ENCODE measurements at places on chromosomes 12 and 14.

DNA sequence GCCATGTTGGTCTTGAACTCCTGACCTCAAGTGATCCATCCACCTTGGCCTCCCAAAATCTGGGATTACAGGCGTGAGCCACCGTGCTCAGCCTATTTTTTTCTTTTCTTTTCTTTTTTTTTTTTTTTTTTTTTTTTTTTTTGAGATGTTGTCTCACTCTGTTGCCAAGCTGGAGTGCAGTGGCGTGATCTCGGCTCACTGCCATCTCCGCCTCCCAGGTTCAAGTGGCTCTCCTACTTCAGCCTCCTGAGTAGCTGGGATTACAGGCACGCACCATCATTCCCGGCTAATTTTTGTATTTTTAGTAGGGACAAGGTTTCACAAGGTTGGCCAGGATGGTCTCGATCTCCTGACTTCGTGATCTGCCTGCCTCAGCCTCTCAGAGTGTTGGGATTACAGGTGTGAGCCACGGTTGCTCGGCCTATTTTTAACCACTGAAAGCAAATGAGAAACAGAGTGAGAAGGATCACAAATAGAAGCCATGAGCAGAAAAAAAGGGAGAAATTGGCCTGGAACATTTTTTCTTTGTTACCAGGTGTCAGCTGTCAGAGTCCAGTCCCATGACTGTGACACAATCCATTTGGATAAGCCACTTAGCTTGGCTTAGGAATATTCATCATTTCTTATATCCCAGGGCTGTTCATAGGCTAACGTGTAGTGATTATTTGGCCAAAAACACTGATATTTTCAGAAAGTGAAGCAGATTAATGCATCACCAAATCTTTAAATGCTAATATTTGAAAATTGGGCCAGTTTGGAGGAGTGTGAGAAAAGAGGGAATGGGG is 7.9 kb upstream of the NFKBIA start:
- DNase-seq: no peak

- no peak for DNase-seq
Observed at GRCh38 chr12:48572326-48572725, 2.5 kb upstream of the LALBA start.

DNA sequence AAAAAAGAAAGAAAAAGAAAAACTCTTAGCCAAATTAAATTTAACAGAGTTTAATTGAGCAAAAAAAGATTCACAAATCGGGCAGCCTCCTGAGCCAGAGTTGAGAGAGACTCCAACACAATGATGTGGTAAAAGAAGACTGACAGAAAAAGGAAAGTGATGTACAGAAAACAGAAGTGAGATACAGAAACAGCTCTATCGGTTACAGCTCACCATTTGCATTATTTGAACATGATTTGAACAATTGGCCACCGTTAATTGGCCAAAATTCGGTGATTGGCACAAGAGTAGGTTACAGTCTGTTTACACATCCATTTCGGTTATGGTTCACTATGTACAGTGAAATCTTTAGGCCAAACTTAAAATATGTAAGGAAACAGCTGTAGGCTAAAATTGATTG is 117.7 kb downstream of the SPTSSA start:
- DNase-seq: no peak

GRCh38 chr14:91749868-91750267 is 18.0 kb upstream of the CATSPERB start:
- DNase-seq: no peak

DNA sequence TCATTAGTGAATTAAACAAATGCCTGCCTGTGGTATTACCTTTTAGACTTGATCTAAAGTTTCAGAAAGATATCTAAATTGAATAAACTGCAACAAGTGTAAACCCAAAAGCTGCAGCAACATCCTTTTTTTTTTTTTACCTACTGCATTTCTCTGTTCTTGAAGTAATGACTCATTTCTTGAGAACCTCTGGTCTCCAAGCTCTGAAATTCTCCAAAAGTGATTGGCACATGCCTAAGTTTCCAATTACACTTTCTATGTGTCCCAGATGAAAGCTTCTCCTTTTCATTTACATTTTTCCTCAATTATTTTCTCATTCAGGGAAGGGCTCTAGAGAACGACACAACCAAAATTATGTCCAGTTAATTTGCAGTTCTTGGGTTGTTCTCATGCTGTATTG is 435.2 kb upstream of the DCN start:
- DNase-seq: no peak

DNA sequence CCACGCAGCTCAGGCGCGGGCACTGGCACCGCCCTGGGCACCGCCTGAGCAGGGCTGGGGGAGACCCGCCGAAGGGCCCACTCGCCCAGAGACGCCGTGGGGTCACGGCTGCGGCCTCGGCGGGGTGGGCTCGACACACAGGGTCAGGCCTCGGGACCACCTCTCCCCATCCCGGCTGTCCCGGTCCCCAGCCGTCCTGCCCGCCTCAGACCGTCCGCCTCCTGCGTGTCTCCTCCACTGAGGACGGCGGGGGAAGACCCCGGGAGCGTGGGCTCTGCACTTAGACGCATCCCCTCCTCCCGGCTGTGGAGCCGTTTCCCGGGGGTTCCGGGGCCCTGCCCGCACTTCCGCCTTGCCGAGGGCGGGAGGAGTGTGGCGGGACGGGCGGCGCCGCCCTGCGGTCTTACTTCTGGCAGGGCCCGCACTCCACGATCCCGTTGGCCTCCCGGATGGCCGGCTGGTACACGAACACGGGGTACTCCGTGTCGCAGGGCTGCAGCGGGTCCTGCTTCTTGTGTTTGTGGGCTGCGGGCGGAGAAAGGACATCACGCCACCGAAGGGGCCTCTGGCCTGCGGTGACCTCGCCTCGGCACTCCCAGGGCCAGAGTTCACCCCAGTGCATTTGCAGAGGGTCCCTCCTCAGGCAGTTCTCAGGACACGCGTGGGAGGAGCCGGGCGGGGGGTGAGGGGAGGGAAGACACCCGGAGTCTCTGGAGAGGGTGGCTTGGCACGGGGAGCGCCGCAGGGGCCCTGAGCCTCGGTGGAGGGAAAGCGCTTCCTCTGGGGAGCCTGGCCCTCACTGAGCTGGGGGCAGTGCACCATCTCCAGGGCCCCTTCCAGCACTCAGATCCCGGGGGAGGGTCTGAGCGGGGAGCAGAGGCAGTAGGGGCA is 23.1 kb upstream of the LRTM2 start:
- no peak for DNase-seq

DNA sequence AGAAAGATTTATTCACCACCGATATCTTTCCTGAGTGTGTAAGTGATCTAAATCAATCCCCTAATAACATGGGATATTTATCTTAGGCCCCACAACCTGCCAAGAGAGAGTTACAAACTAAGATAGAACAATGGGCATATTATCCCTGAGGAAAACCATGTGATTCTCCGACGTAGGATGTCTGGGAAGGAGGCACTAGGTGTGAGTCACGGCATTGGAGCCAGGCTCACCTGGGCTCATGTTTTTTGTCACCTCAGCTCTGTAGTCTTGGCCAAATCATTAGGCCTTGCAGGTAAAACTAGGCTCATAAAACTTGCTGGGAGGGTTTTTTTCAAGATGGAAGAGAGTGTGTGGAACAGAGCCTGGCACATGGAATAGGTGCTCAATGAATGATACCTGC is 129.7 kb upstream of the PLEKHG7 start:
- no peak for DNase-seq

- no peak for DNase-seq
Observed at GRCh38 chr14:90060965-90061684, 669 bp upstream of the KCNK13 start.

GRCh38 chr12:108282676-108283075 is 56.4 kb downstream of the CMKLR1 start:
- no peak for DNase-seq

DNA sequence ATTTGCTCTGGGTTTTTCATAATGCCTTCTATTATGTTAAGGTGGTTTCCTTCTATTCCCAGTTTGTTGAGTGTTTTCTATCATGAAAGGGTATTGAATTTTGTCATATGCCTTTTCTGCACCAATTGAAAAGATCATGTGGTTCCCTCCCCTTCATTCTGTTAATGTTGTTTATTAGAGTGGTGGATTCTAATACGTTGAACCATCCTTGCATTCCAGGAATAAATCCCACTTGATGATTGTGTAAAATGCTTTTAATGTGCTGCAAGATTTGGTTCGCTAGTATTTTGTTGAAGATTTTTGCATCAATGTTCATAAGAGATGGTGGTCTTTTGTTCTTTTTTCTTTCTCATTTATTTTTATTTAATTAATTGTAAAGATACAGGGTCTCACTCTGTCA is 55.2 kb downstream of the ATP23 start:
- no peak for DNase-seq

DNA sequence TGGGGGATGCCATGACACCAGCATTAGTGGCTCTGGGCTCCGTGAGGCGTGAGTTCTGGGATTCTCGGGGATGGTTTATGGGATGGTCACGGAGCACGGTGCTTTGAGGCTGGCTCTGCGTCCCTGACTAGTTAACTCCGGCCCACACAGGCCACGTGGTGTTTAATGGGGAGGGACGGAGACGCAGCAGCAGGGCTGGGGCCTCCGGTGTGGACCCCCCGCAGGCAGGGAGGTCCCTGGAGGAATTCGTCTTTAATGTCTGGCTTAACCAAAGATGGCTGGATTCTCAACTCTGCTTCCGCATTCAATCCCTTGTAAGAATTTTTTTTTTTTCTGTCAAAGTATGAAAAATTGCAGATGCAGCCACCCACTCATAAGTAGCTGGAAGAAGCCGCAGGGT is 86.4 kb upstream of the RFLNA start:
- DNase-seq: no peak

DNA sequence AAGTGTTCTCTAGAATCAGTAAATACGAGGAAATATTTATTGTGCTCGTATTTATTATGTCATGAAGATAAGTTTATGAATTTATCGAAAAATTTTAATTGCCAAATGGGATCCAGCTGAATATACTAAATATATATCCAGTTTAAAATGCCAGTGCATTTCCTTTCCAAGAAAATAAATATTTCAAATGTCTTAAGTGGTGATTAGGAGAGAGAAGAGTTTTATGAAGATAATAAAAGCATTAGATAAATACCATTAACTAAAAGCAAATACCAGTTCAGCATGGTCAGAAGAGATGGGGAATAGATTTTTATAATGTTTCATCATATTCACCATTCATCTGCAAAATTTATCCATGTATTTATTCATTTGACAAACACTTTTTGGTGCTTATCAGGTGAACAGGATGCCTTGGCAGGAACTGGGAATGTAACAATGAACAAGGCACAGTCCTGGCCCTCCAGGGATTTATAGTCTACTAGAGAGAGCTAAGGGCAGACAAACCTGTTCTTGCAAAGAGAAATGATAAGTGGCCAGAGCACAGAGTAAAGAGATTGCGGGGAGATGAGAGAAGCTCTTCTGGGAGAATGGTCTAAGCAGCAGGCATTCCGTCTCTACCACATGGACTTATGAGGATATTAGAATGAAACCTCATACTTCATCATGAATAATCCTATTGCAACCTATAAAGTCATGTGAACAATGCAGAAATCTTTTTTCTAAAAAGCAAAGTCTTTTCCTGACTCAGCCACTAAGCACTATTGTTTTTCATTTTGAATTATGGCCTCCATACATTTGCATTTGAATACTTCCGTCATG is 143.7 kb upstream of the ABCD2 start:
- no peak for DNase-seq

DNA sequence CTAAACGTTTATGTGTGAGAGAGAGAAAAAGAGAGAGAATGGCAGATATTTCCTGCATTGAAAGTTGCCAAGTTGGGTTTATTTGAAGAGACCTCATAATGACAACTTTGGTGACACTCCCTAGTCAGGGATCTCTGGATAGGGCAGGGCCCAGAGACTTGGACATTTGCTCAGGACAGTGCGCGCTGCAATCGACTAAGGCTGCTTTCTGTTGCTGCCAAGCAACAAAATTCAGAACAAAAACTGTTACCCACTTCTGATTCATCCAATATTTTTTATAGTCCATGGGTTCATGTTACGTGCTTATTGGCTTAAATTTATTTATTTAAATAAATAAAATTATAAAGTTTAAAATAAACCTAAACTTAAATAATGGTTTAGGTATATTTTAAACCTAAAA is 34.2 kb downstream of the PTGER2 start:
- DNase-seq: no peak

DNA sequence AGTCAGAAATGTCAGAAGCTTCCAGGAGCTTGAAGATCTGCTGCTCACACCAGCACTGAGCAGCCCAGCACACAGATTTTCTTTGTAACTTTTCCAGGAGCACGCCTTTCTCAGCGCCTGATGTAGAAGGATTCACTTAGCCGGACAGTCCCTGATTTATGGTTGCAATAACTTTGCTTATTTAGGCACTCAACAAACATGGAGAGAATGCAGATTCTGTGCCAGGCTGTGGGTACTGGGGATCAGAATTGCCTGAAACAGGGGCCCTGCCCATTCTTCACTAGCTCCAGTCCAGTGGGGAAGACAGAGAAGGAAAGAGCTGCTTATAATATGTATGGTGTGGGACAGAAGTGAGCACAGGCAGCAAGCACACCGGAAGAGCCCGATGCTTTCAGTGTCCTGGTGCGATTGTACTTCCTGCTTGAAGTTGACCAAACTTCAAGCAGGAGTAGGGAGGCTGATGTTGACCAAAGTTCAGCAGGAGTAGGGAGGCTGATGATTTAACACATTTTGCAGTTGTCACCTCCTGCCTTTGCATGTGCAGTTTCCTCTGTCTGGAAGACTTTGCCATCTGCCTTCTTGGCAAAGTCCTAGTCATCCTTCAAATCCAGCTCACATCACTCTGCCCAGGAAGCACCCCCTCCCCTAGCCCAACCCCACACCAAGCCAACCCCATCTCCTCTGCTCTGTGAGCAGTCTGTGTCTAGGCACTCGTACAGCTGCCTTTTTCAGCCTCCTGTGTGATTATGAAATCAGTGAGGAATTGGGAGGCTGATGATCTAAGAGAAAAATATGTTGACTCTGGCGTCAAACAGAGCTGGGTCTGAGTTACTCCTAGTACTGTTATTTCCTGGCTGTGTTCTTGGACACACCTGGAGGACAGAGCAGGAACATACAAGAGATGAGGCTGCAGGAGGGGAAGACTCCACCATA is 12.0 kb upstream of the PRIMA1 start:
- DNase-seq: no peak

DNA sequence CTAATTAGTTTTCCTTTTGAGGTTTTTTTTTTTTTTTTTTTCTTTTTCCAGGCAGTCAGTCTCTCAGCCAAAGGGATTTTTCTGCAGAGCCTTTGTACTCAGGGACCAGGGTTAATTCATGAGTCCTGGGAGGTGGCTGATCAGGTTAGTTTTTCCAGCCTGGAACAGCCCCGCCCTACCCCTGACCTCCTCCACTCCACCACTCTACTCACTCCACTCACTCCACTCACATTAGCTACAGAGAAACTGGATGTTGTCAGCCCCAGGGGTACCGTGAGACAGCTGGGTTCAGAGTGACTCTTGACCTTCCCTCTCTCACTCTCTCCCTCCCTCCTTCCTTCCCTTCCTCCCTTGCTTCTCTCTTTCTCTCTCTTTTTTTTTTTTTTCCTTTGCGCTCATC is 161.0 kb downstream of the CRADD start:
- DNase-seq: no peak

GRCh38 chr12:115172521-115172920 is 488.5 kb upstream of the TBX3 start:
- no peak for DNase-seq
